ENCODE measurements at places on chromosomes 4 and X.

DNA sequence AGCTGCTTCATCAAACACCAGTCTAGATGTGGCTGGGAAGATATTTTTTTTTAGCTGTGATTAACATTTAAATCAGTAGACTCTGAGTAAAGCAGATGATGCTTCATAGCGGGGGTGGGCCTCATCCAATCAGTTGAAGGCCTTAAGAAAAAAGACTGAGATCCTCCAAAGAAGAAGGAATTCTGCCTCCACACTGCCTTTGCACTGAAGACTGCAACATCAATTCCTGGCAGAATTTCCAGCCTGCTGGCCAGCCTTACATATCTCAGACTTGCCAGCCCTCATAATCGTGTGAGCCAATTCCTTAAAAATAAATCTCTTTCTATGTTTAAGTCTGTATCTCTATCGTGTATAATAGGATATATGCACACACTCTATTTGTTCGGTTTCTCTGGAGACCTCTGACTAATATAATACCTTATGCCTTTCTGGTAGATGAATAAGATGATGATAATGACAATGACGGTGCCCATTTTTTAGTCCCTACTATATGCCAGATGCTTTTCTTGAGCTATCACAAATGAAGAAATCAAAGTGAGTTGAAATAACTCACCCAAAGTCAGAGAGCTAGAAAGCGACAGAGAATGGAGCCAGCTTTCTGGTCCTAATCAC, 66.1 kb upstream of the SOD3 start:
- no peak for DNase-seq

GRCh38 chrX:40013266-40014195, 84.2 kb downstream of the BCOR start:
- DNase-seq = peak; percentile 74

- DNase-seq = no peak
Measured at GRCh38 chrX:3257471-3257870, 89.0 kb downstream of the MXRA5 start.

GRCh38 chr4:89303814-89304388, 3.7 kb downstream of the GPRIN3 start:
- DNase-seq = no peak

- no peak for DNase-seq
Measured at GRCh38 chr4:101367201-101367600, 19.9 kb upstream of the PPP3CA start.

- peak; percentile 54 for DNase-seq
Measured at GRCh38 chrX:44343412-44344141, at the start of gene EFHC2. Gene EFHC2, minus strand, starts transcription at chrX:44343672. Its CDS starts 84 bp downstream, at chrX:44343588.

DNA sequence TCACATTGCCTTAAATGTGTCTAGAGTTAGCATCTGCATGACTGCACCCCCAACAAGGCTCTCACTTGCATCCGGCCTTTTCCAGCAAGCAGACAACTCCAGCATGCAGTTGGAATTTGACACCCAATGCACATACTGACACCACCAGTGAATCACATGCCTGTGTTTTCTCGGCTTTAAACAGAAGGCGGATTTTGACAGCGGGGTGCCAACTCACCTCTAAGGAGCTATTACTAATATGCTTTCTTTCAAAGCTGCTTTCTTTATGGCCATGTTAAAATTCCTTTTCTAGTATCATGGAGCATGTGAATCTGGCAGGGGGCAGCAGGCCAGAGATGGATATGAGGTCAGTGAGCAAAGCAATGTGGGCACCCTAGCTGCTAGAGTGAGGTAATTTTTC, 78.0 kb upstream of the CLNK start:
- DNase-seq = no peak

DNA sequence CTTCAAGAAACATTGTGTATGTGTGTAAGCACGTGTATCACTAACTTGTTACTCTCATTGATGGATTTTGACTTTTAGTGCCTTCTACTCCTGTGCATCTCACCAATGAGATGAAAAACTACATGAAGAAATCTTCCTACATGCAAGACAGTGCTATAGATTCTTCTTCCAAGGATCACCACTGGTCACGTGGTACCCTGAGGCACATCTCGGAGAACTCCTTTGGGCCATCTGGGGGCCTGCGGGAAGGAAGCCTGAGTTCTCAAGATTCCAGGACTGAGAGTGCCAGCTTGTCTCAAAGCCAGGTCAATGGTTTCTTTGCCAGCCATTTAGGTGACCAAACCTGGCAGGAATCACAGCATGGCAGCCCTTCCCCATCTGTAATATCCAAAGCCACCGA, 86.5 kb downstream of the SLC10A6 start:
- DNase-seq = no peak

DNA sequence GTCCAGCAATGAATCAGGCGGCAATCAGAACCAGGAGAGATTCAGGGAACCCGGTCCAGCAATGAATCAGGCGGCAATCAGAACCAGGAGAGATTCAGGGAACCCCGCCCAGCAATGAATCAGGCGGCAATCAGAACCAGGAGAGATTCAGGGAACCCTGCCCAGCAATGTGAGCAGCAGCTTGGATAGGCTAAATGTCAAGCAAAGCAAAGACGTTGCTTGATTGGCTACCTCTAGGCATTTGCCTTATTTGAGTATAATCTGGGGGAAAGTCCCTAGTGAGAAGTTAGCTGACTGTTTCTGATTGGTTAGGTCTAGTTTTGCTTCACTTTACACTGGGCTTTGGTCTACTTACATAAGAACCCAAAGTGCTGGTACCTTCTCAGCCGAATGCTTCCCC, 1212.2 kb upstream of the TENM3 start:
- DNase-seq = no peak

DNA sequence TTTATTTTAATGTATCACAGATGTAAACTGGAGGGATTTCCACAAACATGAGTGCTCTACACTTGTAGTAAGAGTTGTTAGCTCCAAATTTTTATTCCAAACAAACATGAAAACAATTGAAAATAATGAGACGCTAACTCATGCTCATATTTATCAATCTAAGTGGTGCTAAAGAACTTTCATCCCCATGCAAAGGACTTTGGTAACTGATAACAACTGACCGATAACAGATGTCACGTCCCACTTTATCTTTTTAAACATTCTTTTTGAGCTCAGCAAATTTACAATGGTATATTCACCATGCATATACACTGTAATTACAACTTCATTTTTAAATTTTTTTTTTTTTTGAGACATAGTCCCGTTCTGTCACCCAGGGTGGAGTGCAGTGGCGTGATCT, 15.6 kb upstream of the MAOA start:
- no peak for DNase-seq

DNA sequence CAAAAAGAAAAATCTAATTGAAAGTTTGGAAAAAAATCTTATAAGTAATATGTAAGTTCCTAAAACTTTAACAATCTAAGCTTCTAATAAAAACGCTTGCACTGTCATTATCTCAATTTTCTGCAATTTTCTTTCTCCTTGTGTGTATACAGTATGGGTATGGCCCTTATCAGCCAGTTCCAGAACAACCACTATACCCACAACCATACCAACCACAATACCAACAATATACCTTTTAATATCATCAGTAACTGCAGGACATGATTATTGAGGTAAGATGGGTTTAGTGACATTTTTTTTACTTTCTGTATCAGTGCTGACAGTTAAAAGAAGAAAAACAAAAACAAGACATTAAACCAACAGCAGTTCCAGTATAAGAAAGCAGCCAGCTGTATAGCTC, 4.9 kb downstream of the STATH start:
- DNase-seq = no peak

DNA sequence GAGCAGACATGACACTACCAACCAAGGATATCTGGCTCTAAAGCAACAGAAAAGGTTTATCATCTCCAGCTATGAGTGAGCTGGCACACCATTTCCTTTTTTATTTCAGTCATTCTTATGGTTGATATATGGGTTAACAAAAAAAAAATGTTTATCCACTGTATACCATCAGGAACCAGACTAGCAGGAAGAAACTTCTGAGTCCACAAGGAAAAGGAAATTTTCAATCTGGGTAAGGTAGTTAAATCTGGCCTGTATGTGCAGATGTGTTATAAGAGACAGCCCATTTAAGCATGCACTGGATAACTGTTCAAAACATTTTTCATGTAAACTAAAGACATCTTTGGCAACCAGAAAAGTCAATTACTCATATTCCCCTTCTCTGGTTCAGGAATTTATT, 35.0 kb downstream of the AMMECR1 start:
- no peak for DNase-seq

GRCh38 chr4:42816880-42817400, 75.6 kb upstream of the GRXCR1 start:
- DNase-seq = no peak
